ENCODE measurements at places on chromosomes 13 and 19.

DNA sequence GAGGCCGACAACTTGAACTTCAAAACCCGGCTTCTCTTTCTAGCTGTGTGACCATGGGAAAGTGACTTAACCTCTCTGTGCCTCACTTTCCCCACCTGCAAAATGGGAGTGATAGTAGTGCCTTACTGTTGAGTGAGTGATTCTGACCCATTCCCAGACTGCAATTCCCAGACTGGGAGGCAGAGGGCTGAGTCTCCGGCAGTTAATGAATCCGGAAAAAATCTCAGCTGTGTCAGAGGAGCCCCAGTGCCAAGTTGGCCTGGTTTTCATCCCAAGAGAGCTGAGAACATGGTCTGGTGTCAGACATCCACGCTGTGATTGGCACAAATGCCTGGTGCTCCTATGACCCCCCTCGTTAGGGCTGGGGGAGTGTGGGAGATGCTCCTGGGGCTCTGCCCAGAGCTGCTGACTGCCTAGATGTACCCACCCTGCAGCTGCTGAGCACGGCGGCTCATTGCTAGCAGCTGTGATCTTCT is 50.0 kb downstream of the PIN1 start:
- no peak for DNase-seq

DNA sequence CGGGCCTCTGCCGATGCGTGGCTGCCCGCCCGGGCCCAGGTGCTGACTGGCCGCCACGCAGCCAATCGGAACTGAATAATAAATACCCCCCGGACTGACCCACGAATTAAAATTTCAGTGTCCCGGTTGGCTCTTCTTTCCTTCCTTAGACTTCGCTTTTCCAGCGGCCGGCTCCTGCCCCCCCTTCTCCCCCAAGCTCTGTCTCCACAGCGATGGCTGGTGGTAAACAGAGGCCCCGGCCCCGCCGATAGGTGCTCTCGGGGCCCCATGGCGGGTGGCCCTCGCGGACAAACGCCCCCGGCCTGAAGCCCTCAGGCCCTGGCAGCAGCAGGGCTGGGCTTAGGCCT is 2.6 kb downstream of the ZBTB7A start:
- DNase-seq = no peak

- DNase-seq = no peak
Observed at GRCh38 chr13:102002287-102002686, 399.6 kb downstream of the FGF14 start.

DNA sequence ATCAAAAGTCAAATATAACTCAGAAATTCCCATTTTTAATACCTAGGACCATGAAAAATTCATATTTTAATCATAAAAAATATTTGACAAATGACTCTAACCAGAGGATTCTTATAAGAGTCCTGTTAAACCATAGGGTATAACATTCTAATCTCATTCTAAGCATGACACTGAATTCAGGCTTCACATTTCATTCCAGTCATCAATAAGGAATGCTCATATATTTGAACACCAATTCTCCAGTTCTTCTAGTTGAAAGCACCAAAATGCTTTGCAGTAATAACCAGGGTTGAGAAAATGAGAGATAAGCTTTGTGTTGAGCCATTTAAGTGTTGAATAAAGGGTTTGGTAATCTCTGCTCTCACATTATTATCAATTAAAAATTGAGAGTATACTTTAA is 147.5 kb downstream of the VWA8 start:
- DNase-seq = no peak

DNA sequence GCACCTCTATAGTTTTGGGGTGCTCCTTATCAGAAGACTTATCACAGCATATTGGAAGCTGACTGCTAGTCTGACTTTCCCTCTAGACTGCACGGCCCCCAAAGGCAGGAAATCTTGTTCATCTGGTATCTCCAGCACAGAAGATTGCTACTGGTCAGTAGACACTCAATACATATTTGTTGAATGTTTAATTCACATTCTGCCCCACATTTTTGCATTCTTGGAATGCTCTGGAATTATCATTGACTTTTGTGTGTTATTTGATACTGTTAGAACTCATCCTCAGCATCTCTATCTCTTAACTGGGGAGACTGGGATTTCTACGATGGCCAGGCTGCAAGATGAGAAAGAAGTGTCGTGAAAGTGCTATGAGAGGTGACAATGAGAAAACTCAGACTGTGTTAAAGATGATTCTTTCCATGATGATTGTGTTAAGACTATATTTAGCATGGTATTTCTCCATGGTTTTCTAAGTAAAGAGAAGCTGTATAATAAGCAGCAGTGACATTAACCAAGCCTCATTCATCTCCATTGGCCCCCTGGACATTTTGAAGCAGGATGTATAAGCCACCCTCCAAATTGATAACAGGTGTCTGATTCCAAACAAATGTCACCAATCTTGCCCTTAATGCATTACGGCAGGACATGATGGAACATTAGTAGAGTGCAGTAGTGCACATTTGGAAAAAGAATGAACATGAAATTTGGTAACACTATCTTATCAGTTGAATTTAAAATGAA is 440.9 kb downstream of the RFC3 start:
- DNase-seq = no peak

- no peak for DNase-seq
Observed at GRCh38 chr13:39916330-39916729, 260.9 kb downstream of the COG6 start.

DNA sequence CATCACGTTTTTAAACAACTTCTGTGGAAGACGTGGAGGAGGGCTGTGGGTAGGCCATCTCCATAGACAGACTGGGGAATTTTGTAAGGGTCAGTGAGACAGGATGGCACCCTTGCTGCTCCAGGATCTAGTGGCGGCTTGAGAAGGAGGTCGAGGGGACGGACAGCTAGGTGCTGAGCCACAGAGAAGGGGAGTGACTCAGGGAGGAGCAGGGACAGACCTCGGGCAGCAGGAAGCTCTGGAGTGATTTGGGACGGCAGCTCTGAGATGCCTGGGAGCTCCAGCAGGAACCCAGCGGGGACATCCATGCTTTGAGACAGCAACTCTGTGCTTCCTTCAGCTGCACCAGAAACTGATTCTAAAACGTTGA is 169.1 kb upstream of the SOX1 start:
- no peak for DNase-seq

- DNase-seq = no peak
Observed at GRCh38 chr13:50864492-50864891, 21.0 kb upstream of the DLEU7 start.

GRCh38 chr13:32010136-32010535 is 21.4 kb upstream of the FRY start:
- no peak for DNase-seq

- DNase-seq = no peak
Observed at GRCh38 chr13:27339299-27339698, 68.7 kb downstream of the RASL11A start.

GRCh38 chr13:112845511-112846144 is 123.4 kb upstream of the MCF2L start:
- no peak for DNase-seq

DNA sequence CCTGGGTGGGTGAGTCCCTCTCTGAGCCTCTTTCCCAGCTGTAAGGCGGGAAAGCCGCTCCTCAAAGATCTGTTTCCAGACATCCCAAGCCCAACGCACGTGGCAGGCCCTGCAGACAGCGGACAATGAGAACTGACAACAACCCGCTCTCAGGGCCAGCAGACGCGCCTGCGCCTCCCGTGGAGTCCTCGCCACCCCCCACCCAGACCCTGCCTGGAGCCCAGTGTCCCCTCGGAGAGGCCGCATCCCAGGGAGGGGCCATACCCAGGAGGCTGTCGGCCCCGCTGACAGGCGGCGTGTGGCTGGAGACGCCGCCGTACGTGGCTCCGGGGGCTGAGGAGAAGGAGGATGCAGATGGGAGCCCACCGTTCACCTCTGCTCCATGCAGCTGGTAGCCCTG is 16.3 kb upstream of the UQCR11 start:
- no peak for DNase-seq

- no peak for DNase-seq
Observed at GRCh38 chr13:39960191-39960590, 304.7 kb downstream of the COG6 start.

DNA sequence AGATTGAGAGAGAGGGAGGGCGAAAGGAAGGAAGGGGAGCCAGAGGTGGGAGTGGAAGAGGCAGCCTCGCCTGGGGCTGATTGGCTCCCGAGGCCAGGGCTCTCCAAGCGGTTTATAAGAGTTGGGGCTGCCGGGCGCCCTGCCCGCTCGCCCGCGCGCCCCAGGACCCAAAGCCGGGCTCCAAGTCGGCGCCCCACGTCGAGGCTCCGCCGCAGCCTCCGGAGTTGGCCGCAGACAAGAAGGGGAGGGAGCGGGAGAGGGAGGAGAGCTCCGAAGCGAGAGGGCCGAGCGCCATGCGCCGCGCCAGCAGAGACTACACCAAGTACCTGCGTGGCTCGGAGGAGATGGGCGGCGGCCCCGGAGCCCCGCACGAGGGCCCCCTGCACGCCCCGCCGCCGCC is at the start of gene TNFSF11:
TNFSF11 (plus strand) TSS at position 142 of the 400 bp plus-strand sequence; CDS start at position 294, 152 bp downstream.
- no peak for DNase-seq

DNA sequence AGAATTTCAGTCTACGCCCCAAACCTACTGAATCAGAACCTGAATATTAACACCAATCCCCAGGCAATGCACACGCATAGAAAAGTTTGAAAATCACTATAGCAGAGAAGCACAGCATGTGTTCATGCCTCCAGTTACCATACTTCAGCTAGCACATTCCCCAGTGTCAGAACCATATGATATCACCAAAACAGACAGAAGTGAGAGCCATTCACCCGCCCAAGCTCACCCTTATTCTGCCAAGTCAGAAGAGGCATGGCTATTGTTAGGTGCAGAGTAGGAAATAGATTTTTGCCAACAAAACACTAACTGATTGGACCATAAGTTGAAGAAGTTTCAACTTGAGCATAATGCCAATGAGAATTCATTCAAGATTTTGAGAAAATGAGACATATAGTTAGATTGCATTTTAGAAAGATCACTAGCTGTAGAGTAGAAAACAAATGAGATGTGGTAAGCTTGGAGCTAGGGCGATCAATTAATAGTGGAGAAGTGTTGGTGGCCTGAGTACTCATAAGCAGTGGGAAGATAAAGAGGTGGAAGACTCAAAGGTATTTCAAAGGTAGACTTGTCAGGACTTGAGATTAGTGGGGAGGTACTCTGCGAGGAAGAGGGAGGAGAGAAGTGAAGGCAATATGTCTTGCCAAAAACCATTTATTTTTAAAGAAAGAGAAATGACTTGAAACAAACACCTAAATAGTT is 492.4 kb downstream of the SUCLA2 start:
- no peak for DNase-seq

DNA sequence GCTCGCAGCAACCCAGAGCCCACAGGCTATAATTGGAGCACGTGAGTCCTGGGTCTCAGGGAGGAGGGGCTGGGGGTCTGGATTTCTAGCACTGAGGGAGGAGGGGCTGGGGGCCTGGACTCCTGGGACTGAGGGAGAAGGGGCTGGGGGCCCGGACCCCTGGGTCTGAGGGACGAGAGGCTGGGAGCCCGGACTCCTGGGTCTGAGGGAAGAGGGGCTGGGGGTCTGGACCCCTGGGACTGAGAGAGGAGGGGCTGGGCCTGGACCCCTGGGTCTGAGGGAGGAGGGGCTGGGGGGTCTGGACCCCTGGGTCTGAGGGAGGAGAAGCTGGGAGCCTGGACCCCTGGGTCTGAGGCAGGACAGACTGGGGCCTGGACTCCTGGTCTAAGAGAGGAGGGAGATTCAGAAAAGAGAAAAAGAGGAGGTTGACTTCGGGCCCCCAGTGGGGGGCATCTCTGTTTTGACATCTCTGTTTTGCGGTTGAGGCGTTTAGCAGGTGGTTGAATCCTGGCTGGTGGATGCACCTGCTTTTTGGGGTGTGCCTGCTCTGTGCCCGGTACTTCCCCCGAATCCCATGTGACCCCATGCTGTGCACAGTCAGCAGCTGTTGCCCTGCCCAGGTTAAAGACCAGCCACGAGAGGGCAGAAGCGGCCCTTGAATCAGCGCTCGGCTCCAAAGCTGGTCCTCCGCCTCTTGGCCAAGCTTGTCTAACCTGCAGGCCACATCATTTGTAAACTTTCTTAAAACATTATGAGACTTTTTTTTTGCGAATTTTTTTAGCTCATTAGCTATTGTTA is 10.5 kb downstream of the PVR start:
- DNase-seq = no peak

GRCh38 chr19:55697698-55698097 is 22.7 kb downstream of the EPN1 start:
- no peak for DNase-seq

- DNase-seq = no peak
Observed at GRCh38 chr19:45507872-45508416, 665 bp downstream of the VASP start.

Data from NCI-H187 treated with DMSO at 0.1 percent for 48 hours (cell line).